ENCODE measurements at places on chromosomes 11 and 22.

GRCh38 chr11:120306519-120307242 lies 18.4 kb upstream of the TLCD5 start:
- DNase-seq = peak; percentile 86

GRCh38 chr22:38238519-38239071 lies 34.2 kb downstream of the TMEM184B start:
- no peak for DNase-seq

DNA sequence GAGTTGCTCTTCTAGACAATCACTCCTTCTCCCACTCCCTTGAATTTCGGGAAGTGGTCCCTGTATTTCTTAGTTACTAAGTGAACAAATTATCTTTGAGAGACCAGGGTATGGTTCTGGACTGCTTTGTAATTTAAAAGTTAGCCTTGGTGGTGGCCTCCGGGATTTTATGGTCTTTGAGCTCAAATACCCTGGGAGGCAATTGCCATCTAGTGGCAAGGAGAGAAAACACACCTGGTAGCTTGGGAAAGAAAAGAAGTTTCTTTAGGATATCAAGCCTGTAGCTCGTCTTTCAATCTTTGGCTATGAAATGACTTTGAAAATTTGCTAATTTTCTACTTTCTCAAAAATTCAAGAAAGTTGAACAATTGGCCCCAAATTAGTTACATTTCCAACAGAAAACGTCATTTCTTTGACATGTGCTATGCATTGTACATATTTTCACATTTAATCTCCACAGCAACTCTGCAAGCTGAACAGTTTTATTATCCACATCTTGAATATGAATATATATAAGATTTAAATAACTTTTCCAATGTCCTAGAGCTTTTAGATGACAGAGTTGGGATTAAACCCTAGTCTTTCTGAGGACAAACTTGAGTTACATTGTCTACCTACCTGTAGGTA lies 39.1 kb downstream of the MMP27 start:
- DNase-seq = peak; percentile 44

DNA sequence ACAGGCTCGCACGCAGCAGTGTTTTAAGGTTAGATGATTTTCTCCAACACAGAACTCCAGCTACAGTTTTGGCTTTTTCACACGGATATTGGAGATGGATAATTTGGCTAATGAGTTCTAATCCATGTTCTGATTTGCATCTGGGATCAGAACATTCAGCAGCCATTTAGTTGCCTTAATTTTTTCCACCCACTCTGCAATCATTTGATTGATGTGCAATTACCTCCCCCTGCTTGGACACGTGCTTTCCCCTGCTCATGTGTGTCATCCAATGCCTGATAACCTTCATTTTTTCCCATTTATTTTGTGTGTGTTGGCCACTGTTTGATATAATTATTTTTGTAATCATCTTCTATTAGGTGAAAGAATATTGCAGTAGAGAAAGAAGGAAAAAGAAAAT lies 257.8 kb downstream of the ST3GAL4 start:
- DNase-seq = no peak

GRCh38 chr22:27212617-27213177 lies 555.3 kb downstream of the MIAT start:
- DNase-seq = peak; percentile 90

GRCh38 chr11:104161751-104162450 lies 2.0 kb downstream of the PDGFD start:
- DNase-seq = no peak

- DNase-seq = no peak
These were observed 95.1 kb downstream of the PIWIL4 start for GRCh38 chr11:94662065-94662779.

- no peak for DNase-seq
These were observed 11.1 kb downstream of the MICAL2 start for GRCh38 chr11:12121517-12121916.

- DNase-seq = peak; percentile 45
These were observed 2.3 kb downstream of the CASTOR1 start for GRCh38 chr22:30286813-30287647.

DNA sequence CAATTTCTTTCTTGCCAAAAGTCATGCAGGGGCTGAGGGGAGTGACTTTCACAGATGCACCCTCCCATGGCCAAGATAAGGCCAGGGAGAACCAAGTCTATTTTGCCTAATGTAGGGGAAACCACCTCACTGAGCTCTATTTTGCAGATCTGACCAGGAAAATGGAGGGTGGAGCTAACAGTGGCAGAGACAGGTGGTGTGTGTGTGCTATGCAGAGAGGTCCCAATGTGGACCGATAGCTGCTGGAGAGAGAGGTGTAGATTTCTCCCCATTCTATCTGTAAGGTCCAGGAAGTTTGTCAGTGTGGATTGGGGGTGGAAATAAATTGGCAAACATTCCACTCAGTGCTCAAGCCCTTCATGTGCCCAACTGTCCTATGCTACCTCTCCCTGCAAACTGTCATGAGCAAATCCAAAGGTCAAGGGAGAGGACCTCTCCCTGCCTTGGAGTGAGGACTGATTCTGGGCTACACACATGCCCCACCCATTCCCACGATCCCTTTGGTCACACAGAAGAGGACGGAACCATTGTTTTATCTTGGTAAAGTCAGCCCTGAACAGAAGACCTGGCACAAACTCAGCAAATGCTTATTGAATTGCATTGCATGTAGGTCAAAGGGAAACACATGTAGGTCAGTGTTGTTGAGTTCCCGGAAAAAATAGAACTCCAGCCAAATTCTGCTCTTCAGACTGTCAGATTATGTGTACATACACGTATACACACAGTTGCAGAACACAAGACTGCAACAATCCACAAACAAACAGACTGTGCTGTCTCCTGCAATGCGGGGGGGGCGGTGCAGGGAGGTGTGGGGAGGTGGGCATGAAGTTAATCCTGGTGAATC lies 65.9 kb downstream of the C11orf58 start:
- DNase-seq = no peak

- no peak for DNase-seq
These were observed 12.5 kb downstream of the MUC5B start for GRCh38 chr11:1235306-1235900.

DNA sequence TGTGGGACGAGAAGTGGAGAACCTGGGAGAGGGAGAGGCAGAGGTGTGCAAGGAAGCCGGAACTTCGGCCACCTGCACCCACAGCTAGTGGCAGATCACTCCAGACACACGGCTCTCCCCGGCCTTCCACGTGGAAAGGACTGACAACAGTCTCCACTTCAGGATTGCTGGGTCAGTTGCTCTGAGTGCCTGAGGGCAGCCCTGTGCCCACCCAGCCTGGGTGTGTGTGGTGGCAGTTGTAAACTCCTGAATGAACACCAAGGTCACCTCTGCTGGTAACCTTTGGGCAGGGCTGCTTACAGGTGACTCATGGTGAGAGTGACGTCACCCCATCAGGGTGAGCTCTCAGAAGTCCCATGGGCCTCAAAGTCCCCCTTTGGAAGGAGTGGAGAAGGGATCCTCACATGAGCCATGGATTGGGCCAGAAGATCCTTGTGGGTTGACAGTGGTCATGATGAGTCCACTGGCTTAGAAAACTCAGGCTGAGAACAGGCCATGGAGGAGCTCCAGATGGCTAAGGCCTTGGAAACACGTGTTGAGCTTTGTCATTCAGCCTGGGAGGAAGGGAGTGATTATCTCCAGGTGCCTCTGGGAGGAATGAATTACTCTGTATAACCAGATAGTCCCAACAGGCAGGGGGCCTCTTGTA lies 71.3 kb downstream of the BCR start:
- DNase-seq = no peak

- DNase-seq = no peak
These were observed 335.0 kb downstream of the C11orf87 start for GRCh38 chr11:109756951-109757350.

DNA sequence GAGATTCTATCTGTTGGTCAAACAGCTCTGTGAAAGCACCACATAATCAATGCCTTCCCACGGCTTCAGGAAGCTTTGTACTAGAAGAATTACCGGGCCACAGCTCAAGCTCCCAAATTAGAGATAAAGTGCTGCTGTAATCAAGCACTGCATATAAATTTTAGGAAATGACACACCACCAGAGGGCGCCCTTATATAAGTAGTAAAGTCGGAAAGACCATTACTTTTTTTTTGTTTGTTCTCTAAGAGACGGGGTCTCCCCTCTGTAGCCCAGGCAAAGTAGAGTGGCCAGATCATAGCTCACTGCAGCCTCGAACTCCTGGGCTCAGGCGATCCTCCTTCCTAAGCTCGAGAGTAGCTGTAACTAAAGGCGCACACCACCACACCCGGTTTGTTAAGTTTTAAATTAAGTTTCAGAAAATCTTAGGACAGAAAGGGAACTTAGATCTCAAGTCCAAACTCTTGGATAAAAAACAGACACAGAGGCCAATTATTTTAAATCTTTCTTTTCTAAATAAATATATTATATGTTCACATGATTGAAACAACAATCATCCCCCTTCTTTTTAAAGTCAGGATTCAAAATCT lies 32.6 kb downstream of the PRCP start:
- peak; percentile 86 for DNase-seq

GRCh38 chr22:25485626-25486545 lies 78.6 kb upstream of the GRK3 start:
- DNase-seq = no peak

DNA sequence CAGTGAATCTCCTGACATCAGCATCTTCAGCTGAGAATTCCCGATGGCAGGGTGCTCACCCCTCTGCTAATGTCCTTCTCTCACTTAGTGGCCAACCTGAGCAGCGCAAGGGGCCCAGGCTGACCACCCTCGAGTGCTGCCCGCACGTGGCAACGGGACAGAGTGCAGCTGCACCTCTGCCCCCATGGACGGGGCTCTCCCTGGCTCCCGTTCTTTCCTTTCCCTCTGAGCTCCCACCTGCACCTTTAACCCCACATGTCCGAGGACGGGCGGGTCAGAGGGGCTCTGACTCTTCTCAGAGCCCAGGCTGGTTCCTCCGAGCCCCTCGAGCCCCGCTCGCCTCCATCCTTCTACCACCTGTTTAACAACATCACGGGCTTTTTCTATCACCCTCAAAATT lies 19.8 kb downstream of the MOB2 start:
- no peak for DNase-seq

- peak; percentile 39 for DNase-seq
These were observed 72.8 kb upstream of the KCNQ1OT1 start for GRCh38 chr11:2772544-2773031.

DNA sequence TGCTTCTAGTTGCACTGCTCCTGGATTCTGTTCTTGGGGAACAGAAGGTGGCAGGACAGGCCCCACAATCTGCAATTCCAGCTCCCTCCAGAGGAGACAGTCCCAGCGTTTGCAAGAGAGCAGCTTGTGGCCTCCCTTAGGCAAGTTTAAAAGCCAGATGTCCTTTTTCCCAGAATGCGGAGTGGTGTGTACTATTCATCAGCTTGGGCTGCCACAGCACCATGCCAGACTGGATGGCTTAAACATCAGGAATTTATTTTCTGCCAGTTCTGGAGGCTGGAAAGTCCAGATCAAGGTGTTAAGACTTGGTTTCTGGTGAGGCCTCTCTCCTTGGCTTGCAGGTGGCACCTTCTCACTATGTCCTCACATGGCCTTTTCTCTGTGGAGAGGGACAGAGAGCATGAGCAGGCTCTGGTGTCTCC lies 11.7 kb downstream of the MIAT start:
- peak; percentile 40 for DNase-seq

DNA sequence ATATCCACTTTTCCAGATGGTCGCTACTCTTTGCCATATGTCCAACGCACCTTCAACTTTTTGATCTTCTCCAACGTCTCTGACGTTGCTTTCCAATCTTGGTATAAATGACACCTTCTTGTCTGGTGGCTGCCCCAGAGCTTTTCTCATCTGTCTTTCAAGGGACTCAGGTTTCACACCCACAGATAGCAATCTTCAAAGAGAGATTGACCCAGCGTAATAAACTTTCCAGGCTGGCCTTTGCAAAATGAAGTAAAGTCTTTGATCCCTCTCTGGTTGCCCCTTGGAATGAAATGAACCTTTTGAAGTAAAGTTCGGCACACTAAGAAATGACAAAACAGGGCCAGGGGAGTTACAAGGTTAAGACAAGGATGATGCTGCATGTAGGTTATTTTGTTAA lies 138.4 kb upstream of the BDNF start:
- no peak for DNase-seq

- no peak for DNase-seq
These were observed 710 bp downstream of the TUB start for GRCh38 chr11:8081591-8082250.

DNA sequence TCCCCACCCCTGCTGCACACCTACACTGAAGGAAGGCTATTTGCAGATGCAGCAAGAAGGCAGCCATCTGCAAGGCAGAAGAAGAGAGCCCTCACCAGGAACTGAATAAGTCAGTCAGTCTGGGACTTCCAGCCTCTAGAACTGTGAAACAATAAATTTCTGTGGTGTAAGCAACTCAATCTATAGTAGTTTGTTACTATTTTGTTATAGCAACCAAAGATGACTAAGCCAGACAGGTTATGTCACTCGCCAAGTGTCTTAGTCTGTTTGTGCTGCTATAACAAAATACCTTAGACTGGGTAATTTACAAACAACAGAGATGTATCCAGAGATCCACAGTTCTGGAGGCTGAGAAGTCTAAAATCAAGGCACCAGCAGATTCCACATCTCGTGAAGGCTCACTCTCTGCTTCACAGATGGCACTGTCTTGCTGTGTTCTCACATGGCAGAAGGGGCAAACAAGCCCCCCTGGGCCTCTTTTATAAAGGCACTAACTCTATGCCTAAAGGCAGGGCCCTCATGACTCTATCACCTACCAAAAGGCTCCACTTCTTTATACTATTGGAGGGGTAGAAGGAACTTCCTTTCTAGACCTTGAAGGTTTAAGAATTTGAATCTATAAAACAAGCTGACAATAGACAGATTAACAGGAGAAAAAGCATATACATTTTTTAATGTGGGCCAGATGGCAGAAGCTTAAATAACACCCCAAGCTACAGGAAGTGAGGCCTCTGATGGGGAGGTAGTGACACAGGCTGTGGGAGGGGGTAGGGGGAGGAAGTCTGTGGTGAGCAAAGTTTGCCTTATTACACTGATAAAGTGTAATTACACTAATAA lies 12.3 kb downstream of the APOL6 start:
- DNase-seq = peak; percentile 13

- DNase-seq = no peak
These were observed 6.4 kb downstream of the PLA2G3 start for GRCh38 chr22:31133911-31134310.

- DNase-seq = peak; percentile 4
These were observed 564 bp downstream of the THAP12 start for GRCh38 chr11:76380159-76380976.

GRCh38 chr22:19639610-19640135 lies 74.6 kb upstream of the SEPTIN5 start:
- DNase-seq = no peak

GRCh38 chr11:68309621-68310185 lies 2.7 kb upstream of the LRP5 start:
- no peak for DNase-seq

DNA sequence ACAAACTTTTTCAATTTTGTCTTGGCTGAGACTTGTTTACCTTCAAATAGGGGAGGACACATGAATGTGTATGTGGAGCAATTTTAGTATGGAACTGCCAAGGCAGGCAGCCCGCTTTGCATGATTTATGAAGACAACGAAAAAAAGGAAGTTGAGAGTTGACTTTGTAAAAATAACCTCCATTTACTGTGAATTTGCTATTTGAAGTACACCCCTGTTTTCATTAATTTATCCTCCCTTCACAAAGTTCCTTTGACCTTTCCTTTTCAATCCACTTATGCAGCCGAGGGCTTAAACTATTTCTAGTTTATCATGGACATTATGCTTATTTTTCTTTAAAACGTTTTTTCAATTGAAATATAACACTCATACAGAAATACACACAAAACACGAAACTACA lies 369.6 kb upstream of the CADM1 start:
- no peak for DNase-seq

- DNase-seq = no peak
These were observed 7.8 kb downstream of the LDHAL6A start for GRCh38 chr11:18463439-18463838.

GRCh38 chr11:26243426-26243825 lies 88.5 kb upstream of the ANO3 start:
- no peak for DNase-seq
